Suppressor macrophage treated with lipopolysaccharide for 1 hour (primary cell): ENCODE measurements at places on chromosomes 7 and 10.

DNA sequence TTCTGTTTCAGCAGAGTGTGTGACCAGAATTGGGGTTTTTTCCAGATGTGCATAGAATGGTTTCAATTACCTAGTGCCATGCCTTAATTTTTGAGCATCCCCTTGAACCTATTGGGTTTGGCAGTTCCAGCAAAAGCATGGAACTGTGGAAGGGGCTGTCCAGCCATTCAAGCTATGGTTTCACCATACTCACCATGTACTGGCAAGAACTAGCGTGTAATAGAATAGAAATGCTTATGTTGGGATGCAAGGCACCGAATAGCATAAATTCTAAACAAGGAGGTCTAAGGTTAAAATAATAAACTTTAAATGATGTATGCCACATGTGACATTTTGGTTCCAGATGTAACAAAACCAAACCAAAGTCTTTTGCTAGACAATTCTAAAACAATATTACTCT, 91.4 kb downstream of the MTERF1 start:
- no peak for DNase-seq

DNA sequence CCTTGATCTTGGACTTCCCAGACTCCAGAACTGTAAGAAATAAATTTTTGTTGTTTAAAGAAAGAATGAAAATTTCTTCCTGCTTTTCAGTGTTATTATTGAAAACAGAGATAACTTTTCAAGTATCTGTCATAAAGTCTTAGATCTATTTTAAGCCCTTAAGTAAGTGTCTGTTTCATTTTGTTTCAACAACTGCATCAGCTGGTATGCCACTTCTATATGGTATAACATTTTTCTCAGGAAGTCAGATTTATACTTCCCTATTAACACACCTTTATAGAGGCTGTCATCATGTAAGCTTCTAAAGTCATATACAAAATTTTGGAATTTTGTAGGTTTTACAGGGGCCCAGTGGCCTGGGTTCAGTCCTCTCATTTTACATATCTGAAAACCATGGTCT, 24.4 kb downstream of the RALA start:
- no peak for DNase-seq

GRCh38 chr7:22356701-22357310, at the start of gene RAPGEF5:
TSS of gene RAPGEF5 (minus strand) at chr7:22357154. CDS start at chr7:22357060, 94 bp downstream.
- DNase-seq, result peak; percentile 2

- DNase-seq, result no peak
These were observed 375.9 kb downstream of the BMPER start for GRCh38 chr7:34281260-34281659.

DNA sequence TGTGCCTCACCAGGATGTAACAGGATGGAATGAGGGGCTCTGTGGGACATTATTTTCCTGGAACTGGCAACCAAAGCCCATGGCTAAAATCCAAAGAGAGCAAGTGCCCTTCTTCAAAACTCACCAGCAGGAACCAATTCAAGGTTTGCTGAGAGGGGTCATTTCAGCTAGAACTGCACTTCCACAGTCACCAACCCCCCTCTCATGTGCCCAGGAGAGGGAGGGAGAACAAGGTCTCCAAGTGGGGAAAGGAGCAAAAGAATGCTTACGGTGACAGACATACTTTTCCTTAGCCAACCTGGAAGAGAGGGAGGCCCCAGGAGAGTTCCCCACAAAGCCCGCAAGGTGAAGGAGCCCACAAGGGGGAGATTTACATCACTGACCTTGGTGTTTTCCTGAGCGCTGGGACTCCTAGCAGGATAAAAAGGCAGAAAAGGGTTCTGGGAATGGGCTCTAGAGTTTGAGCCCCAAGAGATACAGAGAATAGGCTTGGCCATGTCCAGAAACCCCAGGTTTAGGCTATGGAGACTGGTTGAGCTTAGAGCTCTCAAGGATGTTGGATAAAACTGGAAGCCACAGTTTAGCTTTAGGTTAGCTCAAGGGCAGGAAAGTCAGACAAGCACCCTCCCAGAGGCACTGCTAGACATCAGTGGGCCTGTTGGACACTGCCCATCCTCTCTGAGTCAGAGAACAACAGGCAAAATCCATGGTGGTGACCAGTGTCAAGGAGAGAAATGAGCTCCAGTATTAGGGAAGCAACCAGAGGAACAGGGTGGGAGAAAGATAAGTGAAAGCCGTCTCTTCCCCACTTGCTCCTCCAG, 63.9 kb upstream of the GHITM start:
- no peak for DNase-seq

GRCh38 chr10:94115725-94116124, 122.0 kb downstream of the PLCE1 start:
- DNase-seq, result no peak

DNA sequence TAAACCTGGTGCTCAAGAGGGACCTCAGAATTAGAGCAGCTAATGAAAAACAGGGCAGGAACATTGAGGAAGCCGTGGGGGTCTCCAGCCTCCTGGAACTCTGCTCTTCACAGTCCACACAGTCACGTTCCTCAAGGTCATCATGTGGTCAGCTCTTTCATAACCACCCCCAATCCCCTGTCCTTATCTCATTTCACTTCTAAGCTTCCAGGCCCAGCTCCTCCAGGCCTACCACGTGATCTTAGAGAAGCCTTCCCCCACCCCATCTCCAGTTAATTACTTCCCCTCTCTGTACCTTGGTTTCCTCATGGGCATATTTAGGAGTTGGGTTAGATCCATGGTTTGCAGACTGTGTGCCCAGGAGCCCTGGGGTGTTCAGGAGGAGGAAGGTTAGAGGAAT, 106.4 kb upstream of the TCF7L2 start:
- DNase-seq, result no peak

DNA sequence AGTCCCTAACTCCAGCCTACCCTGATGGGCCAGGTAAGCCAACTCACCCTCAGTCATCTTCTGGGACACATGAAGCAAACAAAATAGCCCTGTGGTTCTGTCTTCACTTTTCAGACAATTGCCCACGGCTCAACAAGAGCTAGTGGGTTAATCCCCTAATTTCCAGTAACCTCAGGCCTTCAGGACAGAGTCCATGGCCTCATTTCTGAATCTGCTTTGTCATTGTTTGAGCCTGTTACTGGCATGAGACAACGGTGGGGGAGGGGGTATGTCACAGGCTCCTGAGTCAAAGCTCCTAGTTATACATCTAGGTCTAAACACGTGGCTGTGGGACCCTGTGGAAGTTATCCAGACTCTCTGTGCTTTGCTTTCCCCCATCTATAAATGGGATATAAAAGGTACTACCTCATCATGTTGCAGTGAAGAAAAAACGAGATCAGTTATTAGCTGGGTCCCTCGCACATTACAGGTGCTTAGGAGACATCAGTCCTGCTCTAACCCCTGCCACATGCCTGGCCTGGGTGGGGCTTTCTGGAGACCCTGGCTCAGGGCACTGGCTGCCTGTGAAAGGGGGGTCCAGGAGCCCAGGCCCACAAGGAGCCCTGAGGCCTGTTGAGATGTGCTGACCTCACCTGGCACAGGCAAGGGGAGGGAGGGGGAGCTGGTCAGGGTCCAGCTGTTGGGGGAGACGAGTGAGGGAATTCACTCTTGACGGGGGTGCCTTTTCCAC, 16.5 kb downstream of the MAT1A start:
- peak; percentile 31 for DNase-seq

- no peak for DNase-seq
These were observed 121.8 kb downstream of the PLXDC2 start for GRCh38 chr10:19937989-19938388.
